ENCODE measurements at places on chromosomes 13 and 19.
A peak's percentile ranks its signal among the peaks of the same experiment; 100 is the strongest.

- DNase-seq, result no peak
Measured at GRCh38 chr13:32638739-32639138, 52.5 kb downstream of the PDS5B start.

- peak; percentile 89 for DNase-seq
Measured at GRCh38 chr13:20359335-20359734, 127.2 kb upstream of the GJB6 start.

DNA sequence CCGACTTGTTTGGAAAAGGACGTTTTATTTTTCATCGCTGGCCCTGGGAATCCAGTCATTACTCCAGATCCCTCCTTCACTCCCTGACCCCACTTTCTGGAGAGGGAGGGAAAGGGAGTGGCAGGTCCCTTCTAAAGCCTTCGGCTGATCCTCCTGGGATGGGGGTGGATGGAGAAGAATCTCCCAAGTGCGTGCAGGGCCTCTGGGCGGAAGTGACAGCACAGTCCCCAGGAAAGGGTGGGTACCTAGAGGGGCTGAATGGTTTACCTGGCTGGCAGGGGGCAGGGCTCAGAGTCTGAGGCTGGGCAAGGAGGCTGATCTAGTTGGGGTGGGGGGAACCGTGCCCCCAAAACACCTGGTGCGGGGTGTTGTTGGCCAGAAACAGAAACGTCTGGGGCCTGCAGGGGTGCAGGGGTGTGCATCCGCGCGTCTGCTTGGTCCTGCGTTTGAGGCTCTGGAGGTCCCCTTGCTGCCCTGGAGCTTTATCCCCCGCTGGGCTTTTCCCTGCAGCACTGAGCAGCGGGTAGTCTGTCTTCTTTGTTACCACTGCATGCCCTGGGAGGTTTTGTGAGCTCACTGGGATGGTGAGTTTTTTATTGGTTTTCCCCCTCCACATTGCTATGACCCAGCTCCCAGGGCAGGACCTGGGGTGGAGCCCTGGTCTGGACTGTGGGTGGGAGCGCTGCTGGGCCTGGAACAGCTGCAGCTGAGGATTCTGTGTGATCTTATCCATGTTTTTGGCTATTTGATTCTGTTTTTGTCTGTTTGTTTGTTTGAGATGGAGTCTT, 3.0 kb upstream of the ZNF628 start:
- DNase-seq, result no peak

GRCh38 chr13:39876258-39876657, 220.8 kb downstream of the COG6 start:
- DNase-seq, result peak; percentile 91

DNA sequence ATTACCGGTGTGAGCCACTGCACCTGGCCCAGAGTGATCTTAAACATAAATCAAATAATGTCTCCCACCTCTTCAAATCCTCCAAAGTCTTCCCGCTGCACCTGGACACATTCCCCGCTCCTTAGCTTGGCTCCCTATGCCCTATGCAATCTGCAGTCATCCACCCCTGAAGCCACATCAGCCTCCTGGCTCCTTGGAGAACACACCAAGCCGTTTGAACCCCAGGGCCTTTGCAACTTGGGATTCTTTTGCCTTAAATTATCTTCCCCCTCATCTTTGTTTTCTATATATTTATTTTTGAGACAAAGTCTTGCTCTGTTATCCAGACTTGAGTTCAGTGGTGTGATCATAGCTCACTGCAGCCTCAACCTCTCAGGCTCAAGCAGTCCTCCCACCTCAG, 2.7 kb upstream of the DNAAF3 start:
- no peak for DNase-seq

GRCh38 chr19:15249972-15250639, 17.9 kb upstream of the EPHX3 start:
- DNase-seq, result peak; percentile 89

DNA sequence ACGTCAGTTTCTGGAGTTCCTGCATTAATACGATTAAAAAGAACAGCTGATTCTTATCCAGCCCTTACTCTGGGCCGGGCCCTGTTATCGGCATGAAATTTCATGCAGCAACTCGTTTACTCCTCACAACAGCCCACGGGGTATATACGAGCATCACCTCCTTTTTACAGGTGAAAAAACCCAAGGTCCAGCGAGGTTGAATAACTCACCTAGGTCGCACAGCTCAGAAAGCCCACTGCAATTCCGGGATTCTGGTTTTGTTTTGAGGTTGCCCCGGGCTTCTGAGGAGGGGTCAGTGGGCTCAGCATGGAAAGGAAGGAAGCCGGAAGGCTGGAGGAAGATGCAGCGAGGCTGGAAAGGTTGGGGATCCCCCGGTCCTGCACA, 577 bp upstream of the ACP7 start:
- DNase-seq, result no peak

DNA sequence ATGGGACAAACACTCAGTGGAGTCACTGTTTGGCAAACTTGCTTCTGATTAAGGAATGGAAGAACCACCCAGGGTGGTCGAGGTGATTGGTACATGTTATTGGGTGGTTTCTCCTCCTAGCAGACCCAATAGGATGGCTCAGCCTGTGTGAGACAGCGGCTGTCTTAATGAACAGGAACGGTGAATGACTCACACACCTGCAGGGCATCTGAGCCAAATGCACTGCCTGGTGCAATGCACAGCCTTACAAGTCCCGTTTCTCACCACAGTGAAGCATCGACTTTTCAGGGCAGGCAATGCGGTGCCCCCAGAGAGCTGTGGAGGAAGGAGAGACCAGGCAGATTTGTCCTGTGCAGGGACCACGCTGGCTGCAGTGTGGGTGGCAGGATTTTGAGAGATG, 238.5 kb downstream of the FGF9 start:
- DNase-seq, result no peak

- no peak for DNase-seq
Measured at GRCh38 chr19:22052644-22053013, 345 bp downstream of the ZNF257 start.

DNA sequence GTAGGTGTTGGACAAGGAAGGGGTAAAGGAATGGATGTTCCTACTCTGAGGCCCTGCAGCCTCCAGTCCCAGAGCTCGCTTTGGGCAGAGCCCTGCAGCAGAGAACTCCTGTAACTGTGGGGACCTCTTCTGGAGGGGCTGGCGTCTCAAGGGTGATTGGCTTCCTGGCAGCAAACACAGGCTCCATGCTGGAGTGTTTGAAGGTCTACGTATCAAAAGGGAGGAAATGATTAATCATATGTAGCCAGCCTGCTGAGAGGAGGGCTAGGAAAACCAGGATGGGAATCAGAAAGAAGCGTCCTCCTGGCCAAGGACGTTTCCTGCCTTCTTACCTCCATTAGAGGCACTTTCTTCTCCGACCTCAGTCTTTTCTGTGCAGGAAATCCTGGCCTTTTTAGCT, 208.5 kb downstream of the TSHZ3 start:
- peak; percentile 30 for DNase-seq

- DNase-seq, result no peak
Measured at GRCh38 chr13:99984461-99985240, 3.1 kb downstream of the ZIC2 start.

DNA sequence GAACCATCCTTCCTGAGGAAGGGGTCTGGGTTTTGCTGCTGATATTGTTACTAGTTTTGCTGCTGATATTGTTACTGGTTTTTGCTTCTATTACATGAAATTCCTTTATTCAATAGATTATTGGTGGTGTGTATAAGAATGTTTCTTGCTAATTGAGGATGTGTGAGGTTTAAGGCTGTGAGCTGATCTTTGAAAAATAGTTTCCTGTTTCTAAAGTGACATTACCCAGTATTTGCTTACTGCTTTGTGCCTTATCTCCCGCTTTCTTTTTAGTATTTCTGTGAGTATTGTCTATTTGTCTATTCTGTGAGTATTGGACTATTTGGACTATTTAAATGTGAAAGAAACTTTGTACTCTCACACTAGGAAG, 38.2 kb upstream of the C1QTNF9 start:
- DNase-seq, result no peak

DNA sequence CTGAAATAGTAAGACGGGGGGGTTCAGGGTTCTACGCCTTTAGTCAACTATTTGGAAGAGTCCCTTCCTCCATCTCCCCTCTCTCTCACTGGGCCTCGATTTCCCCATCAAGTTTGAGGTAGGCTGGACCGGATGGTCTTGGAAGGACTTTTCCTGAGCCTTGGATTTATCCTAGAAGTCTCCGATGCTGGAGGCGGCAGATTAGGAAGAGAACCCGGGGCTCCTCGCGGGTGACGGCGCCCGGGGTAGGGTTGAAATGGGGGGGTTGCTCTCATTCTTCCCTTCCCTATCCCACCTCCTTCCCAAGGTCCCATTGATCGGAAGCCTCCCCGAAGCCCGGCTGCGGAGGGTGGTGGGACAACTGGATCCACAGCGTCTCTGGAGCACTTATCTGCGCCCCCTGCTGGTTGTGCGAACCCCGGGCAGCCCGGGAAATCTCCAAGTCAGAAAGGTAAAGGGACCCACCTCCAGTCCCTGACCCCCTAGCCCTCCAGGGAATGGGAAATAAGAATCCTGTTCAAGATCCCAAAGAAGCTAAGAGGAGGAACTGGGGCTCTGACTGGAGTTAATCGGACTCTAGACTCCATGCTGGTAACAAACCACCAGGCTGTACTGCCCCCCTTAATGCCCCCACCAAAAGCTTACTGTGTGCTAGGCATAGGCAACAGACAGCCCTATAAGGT, 781 bp downstream of the QPCTL start:
- DNase-seq, result peak; percentile 79
